T-helper 9 cell (primary cell): ENCODE measurements at places on chromosomes 3 and 15.

- DNase-seq, result no peak
These were observed 218.7 kb upstream of the MDFIC2 start for GRCh38 chr3:70531063-70531657.

DNA sequence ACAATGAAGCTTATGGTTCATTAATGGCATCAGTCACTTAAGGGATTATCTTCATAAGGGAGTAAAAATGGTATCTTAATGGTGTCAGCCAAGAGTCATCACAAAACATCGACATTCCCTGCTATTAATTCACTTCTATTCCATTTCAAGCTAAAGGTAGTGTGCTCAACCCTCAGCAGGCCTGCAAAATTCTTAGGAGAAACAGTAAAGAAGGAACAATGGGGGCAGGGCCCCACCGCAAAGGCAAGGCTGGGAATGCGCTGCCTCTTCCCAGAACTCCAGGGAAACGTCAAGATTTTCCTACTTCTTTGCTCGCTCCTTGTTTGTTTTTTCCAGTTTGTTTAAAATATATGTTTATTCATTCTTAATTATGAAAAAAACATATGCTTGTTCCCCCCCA is 187.3 kb upstream of the TSC22D2 start:
- no peak for DNase-seq

DNA sequence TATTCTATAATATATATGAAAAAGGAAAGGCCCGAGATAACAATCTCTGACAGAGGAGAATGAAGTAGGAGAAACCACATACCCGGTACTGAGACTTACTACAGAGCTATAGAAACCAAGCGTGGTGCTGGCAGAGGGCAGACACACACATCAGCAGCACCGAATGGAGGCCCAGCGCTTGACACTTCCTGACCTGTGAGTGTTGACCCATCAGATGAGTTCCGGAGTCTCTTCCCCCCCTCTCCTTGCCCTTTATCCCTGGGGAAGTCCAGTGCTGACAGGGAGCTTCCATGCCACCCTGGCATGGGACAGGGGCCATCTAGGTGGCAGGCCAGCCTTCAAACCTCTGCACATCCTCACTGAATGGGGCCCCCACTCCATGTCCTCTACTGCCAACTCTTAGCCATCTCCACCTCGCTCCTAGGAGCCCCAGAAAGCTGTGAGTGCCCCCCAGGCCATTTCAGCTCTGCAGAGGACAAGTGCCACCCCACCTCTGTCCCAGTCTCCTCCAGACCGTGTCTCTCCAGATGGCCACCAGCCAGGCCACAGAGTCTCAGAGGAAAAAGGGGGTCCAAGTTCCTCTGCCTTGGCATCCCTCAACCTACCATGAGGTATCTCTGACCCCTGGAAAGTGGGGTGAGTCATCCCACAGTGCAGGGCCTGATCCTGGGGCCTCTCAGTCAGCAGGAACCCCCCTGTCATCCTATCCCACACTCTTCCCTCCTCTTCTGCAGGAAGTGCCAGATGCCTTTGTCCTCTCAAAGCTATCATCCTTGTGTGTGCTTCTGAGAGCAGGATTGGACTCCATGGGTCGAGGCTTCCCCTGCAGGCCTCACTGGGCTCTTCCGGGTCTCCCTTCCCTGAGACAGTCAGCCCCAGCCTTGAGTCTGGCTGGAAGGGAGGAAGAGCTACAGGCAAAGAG is 116.5 kb upstream of the ALDH1A3 start:
- no peak for DNase-seq

DNA sequence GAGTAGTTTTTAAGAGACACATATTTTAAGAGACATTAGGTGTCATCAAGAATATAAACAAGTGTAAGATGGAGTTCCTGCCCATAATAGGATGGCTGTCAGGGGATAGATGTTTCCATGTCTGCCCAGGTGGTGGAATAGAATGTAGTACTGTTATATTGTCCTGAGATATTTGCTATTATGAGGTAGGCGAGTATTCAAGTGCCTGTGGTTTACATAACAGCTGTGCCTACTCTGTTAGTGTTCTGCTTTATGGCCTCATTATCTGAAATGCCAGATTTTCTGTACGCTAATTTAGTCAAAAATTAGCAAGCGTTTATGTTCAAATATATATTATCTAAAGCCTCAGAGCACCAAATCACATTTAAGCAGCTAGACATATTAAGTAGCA is 360.2 kb upstream of the ROPN1 start:
- DNase-seq, result no peak

GRCh38 chr15:83123529-83123928 is 16.1 kb downstream of the TM6SF1 start:
- no peak for DNase-seq

DNA sequence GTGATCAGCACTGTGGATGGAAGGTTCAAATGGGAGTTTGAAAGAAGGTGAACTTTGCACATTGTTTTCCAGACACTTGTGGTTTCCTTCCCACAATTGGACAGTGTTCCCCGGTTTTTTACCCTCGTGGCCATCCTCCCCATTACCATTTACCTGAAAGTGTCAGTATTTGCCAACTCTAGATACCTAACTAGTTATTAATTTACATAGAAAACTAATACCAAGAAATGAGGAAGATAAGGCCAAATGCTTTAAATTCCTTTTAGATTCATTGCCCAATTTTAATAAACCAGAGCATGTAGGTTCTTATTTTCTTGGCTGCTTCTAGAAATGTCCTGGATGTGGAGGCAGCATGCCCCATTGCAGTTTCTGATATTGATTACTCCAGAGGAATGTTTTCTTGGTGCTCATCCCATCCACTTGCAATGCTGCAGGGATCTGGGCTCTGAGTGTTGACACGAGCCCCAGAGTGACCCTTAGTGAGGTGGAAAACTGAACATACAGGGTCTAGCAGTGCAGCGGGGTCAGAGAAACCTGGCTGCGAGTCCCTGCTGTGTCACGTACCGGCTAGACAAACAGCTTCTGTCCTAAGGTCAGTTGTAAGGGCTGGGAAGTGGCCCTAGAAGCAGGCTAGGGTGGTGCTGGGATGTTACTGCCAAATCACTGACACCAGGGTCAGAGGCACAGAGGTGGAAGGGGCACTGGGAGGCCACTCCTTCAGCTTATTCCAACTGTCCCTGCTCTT is 23.5 kb downstream of the LSM3 start:
- DNase-seq, result no peak

DNA sequence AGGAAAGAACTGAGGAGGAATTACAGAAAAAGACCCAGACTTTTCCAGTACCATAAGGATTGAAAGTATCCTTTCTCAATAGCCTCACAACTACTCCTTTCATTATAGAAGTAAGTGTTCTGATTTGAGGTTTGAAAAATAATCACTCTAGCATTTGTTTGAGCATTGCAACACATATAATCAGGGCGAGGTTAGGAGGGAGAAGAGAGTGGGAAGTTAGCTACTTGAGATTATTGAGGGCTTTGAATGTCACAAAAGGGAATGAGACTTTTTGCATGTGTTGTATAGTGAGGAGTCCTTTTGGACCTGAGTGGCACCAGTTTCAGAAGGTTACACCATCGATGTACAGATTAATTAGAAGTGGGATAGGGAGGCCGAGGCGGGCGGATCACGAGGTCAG is 65.2 kb upstream of the TNIK start:
- no peak for DNase-seq

GRCh38 chr15:48856942-48857341 is 21.0 kb upstream of the EID1 start:
- no peak for DNase-seq

DNA sequence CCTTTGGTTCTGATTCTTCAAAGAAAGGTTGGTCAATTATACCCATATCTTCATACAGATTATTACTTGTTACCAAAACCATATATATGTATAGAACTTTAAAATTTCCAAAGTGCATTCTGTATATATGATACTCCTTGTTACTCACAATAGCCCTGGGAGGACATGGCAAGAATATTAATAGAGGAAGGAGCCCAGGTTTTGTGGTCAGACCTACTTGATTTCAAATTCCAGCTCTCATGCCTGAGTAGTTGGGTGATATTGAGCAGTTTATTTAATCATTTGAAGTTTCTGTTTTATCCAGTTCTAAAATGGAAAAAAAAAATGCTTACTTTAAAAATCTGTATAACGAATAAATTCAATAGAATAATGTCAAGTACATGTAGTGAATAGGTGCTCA is 2.5 kb downstream of the IL1RAP start:
- DNase-seq, result no peak

- no peak for DNase-seq
These were observed 257.2 kb upstream of the TPRG1 start for GRCh38 chr3:188914552-188914951.

GRCh38 chr3:30855400-30856292 is 38.8 kb downstream of the GADL1 start:
- DNase-seq, result no peak

GRCh38 chr3:10398341-10398740 is 77.4 kb upstream of the SEC13 start:
- no peak for DNase-seq

DNA sequence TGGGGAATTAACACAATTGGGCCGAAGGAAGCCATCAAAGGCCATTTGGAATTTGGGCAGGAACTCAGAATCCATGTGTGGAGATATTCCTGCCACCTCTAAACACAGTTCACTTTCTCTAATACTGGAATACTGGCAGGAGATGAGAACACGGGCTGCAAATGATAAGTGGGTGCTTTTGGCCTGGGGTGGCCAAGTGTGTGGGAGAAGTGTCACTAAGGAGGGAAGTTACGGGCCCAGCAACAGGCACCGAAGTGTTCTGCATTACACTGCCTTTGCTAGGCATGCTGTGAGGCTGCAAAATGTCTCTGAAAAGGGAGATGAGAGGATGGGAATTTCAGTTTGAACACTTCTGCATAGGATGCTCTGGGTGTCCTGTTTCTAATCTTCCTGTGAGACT is 89.4 kb upstream of the FEZF2 start:
- DNase-seq, result no peak

DNA sequence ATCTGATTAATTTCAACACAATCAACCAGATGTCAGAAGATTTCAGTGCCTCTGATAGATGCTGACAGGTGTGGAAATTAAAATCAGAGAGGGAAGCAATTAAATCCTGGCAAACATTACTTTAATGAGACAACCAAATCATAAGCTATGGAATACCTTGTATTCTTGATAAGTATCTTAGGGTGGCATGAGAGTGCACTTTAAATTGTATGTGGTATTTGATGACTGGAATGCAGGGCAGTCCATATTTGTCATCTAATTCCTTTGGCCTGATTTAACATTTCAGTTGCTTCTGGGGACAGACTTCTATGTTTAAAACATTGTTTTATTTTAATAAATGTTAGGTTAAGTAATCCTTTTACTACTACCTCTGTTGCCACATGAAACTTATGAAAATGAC is 184.1 kb downstream of the LPP start:
- DNase-seq, result no peak

GRCh38 chr3:79012946-79013362 is 754.8 kb downstream of the ROBO1 start:
- no peak for DNase-seq

DNA sequence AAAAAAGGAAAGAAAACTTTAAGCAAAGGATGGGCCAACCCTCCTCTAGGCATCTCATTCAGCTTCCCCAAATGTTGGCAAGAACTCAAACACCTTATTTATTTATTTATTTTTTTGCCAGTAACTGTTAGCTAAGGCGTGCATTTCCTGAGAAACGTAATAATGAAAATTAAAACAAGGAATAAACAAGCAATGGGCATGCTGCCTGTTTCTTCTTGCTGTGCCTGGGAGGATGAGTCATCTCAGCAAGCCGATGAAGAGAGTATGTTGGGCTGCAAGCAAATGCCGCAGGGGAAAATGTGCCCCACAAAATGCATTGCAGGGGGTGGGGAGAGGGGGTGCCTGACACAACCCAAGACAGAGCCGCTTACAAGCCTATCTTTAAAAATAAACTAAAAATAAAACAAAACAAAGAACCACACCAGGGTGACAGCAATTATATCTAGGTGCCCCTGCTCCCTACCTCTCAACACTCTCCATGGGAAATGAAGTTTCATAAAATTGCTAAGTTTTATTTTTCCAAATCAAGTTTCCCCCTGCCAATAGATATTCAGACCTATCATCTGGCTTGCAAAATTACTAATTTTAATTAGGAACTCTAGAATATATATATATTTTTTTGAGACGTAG is 40.3 kb downstream of the EIF4E3 start:
- DNase-seq, result no peak

GRCh38 chr3:14403619-14404155 is 1.3 kb downstream of the SLC6A6 start:
- DNase-seq, result no peak

- no peak for DNase-seq
These were observed 29.1 kb upstream of the MYRIP start for GRCh38 chr3:39780352-39780751.

DNA sequence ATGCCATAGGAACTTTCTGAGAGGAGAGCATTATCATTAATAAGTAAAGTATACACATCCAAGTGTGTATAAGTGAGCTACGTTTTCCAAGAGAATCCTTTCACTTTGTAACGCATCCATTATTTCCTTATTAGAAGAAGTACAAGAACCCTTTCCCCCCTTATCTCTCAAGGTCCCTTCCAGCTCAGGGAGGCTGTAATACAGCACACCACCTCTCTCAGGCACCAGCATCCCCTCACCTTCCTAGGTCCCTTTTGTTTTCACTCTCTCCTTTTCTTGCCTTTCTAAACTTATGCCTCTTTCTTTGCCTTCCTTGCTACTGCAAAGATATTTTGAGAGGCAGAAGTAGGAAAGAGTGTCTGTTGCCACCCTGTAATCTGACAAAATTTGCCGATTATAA is 446.0 kb downstream of the GRM7 start:
- no peak for DNase-seq

- peak; percentile 21 for DNase-seq
These were observed 142.7 kb downstream of the GADL1 start for GRCh38 chr3:30751610-30752299.

DNA sequence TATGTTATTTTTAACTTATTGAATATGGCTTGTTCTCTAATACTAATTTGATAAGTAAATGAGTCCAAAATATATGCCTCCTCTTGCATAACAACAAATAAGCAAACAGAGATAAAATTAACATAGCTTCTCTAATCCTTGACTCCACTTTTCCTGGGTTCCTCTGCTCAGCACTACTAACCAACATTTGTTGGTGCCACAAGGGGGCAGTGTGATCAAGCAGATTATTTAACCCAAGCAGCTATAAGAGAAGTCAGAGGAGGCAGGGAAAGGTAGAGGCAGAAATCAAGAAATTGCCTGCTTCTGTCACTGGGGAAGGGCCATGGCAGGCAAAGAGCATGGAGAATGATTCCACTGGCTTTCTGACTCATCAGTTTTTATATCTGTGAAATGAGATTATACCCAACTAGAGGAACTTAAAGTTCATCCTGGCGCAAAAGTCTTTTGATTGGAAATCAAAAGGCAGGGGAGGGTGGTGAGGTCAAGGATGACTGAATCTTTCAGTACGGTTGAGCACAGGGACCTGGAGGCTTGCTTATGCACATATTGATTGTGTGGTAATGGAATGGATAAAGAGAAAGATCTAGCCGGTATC is 152.2 kb downstream of the IGSF11 start:
- DNase-seq, result peak; percentile 60

DNA sequence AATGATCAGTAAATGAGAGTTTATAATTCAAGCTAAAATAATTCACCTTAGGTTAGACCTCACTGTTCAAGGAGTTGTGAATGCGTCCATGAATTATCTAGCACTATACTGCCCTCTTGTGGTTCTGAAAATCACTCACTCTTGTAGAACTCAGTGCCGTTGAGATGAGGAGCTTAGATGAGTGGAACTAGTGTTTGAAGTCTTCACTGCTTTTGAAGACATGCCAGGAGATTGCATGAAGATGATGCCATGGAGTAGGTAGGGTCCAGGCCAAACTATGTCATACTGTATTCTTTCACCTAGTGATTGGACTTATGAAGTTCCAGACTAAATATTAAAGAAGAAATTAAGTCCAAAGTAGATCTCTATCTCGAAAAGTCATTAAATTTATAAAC is 28.8 kb downstream of the LYSMD4 start:
- no peak for DNase-seq

GRCh38 chr15:69794645-69795469 is 302.9 kb downstream of the TLE3 start:
- no peak for DNase-seq
